CD4-positive, alpha-beta T cell treated with Interferon gamma for 1 hour (primary cell): ENCODE measurements at places on chromosomes 5 and 9.

DNA sequence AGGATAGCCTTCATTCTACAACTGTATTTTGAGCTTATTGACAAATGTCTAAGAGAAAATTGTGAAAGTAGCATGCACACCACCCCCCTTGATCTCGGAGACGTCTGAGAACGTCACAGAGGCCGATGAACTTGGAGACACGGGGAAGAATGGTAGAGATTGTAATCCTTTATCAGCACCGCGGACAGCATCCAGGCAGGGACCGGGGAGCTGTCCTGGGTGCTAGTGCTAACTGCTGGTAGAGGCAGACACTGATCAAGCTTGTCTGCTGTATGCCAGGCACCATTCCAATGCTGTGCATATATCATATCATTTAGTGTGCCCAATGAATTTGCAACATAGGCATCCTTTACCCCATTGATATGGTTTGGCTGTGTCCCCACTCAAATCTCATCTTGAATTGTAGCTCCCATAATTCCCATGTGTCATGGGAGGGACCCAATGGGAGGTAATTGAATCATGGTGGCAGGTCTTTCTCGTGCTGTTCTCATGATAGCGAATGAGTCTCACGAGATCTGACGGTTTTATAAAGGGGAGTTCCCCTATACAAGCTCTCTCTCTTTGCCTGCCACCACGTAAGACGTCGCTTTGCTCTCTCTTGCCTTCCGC, 98.8 kb downstream of the LHX2 start:
- no peak for DNase-seq

DNA sequence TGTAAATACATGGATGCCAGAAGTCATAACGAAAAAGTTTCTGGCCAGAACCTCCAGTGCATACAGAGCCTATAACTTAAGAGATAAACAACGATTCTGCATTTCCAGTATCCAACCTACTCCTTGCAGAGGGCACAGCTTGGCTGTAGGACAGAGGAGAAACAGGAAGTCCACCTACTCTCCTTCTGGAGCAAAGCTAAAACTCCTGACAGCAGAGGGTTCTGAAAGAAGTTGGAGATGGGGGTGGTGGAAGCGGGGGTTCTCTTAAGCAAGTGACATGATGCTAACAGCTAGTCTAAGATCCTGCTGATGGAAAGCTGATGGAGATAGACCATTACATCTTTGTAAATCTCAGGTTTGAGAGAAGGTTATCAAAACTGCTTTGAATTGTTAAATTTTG, 35.5 kb upstream of the CTNNAL1 start:
- DNase-seq: no peak

- DNase-seq: no peak
Observed at GRCh38 chr5:152178350-152178699, 226.8 kb downstream of the NMUR2 start.

GRCh38 chr9:77019926-77020412, 514 bp downstream of the FOXB2 start:
- DNase-seq: no peak

DNA sequence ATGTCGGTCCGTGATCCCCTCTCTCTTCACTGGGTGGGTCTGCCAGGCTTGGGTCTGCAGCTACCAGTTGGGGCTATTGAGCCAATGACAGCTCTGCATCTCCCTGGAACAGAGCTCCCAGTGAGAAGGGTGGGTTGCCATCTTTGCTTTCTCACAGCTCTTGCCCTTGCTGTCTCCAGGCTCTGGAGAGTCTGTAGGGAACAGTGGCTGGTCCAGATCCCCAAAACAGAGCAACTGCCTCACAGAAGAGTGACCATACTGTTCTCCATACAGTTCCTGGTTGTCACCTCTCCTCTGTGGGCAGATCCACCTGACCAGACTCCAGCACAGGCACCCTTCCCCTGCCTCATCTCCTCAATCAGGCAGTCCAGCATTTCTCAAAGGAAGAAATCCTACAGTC, 5.2 kb upstream of the IFNA17 start:
- no peak for DNase-seq

DNA sequence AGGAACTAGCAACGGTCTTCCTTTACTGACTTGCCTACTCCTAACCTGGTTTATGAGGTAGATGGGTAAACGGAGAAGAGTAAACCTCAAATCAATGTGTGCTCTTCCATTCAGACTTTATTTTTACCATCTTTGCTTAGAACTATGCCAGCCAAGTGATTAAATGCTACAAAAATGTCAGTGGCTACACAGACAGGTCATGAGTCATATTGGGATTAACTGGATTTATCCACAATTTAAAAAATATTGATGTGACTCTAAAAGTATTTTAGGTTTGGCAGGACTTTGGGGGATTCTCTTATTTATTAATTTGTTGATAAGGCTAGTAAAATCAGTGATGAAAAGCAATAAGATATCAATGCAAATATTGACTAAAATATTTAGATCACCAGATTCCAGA, 275.0 kb downstream of the PLK2 start:
- no peak for DNase-seq

- DNase-seq: no peak
Observed at GRCh38 chr9:7011395-7012067, 253.8 kb downstream of the KDM4C start.
